ENCODE measurements at places on chromosomes 11 and 22.

- DNase-seq: no peak
Measured at GRCh38 chr11:9596926-9597464, 23.5 kb downstream of the WEE1 start.

DNA sequence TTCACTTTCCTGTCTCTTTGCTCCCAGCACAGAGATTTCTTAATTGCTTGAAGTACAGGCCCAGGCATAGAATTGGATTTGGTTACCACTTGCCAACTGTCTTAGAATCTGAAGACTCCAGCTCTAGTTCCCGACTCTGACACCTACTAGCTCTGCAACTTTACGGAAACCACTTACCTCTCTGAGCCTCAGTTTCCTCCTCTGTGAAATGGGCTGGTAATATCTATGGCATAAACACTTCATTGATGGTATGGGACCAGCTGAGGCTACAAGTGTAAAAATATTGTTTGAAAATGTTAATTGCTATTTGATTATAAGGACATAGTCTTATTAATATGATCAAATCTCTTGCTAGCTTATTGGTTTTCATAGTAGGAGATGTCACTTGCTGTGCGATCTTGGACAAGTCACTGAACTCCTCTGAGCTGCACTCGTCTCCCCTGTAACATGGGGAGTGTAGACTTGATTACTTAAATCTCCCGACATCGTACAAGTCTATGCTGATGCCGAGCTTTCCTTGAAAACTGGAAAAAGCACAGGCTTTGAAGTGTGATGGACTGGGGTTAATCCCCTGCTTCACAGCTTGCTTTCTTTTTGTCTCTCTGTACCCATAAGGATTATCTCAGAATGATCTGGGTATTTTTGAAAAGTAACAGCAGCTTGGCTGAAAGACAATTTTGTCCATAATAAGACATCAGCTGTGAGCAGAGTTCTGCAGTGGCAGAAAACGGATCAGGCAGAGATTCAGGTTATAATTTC, 11.8 kb upstream of the E2F8 start:
- no peak for DNase-seq

DNA sequence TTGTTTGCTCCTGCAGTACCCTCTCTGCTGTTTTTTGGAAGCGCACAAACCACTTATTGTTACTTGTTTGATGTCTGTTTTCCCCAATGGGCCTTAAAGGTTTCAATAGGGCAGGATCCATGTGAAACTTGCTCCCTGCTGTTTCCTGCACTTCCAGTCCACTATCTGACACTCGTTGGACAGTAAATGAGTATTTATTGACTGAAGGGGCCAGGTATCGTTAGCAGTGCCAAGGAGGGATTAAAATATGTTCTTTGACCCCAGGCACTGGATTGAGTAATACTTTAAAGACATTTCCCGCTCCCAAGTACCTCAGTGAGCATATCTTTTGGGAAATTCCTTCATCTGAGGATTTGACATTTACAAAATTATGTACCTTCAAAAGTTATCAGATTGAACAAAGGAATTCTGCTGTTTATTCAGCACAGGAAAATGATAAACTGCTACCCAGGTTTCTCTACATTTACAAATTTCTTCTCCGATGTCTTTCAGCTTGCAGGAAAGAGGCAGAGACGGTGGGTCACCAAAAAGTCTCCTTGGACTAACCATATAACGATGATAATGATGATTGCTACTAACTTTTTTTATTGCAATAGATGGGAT, 23.3 kb upstream of the OR9Q2 start:
- DNase-seq: no peak

GRCh38 chr22:36356708-36357624, 30.8 kb downstream of the MYH9 start:
- no peak for DNase-seq

DNA sequence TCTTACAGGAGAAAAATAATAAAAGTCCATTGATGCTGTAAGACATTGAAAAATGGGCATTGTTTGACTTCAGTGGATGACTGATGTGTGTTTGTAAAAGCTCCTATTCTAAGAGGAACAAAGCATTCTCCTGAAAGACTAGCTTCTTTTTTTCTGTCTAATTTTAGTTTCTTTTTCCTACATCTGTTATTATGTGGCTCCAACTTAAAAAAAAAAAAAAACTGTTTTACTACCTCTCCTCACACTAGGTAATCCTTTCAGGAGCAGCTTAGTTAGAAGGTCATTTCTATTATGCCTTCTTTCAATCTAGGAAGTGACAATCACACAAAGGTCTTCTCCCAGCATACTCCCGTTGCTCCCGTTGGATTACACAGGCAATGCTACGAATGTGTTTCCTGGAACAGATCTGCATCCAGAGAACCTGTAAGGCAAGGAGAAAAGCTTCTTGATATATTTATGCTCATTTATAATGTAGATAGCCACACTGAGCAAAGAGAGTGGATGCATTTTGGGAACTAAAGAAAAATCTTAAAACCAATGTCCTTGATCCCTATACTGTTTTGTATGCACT, 595.1 kb upstream of the CCDC179 start:
- no peak for DNase-seq

GRCh38 chr11:77442394-77443053, 31.4 kb downstream of the PAK1 start:
- no peak for DNase-seq

Measured in RPMI8226 (cell line).